ENCODE measurements at places on chromosomes 12 and 14.

- DNase-seq = no peak
Observed at GRCh38 chr12:20523658-20524057, 155.3 kb downstream of the PDE3A start.

- DNase-seq = no peak
Observed at GRCh38 chr14:23423657-23424056, 11.8 kb downstream of the MYH7 start.

- no peak for DNase-seq
Observed at GRCh38 chr12:110933326-110933974, 13.1 kb upstream of the MYL2 start.

GRCh38 chr14:22491683-22492621 is 97.1 kb downstream of the DAD1 start:
- no peak for DNase-seq

- DNase-seq = no peak
Observed at GRCh38 chr12:12036901-12037300, 33.8 kb upstream of the BCL2L14 start.

DNA sequence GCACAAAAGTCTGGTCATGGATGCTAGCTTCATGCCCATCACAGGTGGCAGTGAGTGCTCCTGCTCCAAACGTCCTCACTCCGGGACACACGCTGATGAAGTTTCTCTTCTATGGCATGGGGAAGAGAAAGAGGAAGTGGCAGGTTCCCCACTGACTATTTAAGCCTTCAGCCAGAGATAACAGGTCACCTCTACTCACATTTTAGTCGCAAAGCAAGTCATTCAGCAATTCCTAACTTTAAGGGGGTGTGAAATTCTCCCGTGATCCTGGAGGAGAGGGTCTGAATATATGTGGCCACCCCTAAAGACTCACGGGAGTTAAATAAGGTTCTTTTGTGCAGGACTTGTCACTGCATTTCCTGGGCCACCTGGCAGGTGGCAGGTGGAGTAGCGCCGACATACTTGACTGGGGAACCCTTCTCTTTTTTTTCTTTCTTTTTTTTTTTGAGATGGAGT is 18.8 kb upstream of the RCOR1 start:
- no peak for DNase-seq

GRCh38 chr14:74882103-74882920 is 596 bp downstream of the DLST start:
- DNase-seq = no peak

DNA sequence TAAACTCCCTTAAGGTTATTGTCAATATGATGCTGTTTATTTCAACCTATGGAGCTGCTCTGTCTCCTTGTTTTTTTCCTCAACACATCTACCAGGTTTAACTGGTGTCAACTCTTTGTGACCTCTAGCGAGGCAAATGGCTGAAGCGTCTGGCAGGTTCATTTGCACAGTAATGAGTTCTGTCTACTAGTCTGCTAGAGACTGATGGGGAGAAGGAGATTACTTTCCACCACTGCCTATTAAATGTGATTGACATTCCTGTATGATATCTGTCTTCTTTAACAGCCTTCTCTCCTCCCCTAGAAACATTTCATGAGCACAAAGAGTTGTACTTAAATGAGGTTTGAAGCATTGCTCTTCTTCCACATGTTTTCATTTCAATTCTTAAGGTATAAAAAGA is 253.7 kb downstream of the SLC6A15 start:
- DNase-seq = no peak

GRCh38 chr12:54032627-54033100 is at the start of gene HOXC5:
Gene HOXC5 (plus strand): TSS chr12:54033050. CDS start chr12:54033123, 73 bp downstream.
- no peak for DNase-seq

DNA sequence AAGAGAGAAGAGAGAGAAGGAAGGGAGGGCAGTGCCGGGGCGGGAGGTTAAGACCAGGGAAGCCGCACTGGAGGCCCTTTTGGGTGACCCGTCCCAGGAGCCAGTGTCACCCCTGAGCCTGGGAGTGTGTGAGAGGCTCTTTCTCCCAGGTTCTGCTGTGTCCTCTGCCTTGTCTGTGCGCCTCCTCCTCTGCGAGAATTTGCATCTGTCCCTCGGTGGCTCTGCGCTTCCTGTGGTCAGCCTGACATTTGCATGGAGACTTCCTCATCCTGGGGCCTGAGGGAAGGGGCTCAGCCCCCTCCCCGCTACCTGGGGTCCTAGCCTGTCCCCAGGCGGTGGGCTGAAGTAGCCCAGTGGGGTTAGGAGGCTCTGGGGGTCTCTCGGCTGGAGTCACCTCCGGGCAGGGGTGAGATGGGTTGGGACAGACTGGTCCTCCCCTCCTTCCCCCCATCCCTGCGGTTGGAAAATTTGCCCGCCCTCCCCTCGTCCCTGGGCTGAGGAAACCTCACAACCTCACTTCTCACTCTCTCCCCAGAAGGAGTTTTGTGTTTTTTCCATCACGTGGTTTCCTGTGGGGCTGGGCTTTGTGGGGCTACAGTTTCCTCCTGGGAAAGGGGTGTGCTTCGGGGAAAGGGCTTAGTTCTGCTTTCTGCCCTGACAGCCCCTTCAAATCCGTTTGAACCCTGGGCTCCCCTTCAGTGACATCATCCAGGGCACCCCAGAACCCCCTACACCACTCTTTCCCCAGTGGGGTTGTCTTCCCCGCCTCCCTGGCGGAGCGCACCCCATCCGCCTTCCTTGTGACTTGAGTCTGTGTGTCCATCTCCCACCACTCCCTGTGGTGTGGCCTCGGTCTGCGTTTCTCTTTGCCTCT is 2.5 kb downstream of the PTPN6 start:
- DNase-seq = no peak
